ENCODE measurements at places on chromosomes 11 and 22. TPM values are rescaled to one million over a fixed set of nuclear protein-coding genes. Genes with fewer than 3 reads are reported as not detected.

PDE2A gene
- total RNA-seq = 50.6 TPM

SLC2A11 gene
- 29.1 TPM for total RNA-seq

POU2AF3 gene
- total RNA-seq = 2.3 TPM

CRYBB3 gene
- total RNA-seq = not detected

TUBA8 gene
- total RNA-seq = 0.78 TPM

FAM83F gene
- total RNA-seq = 0.09 TPM

DNA sequence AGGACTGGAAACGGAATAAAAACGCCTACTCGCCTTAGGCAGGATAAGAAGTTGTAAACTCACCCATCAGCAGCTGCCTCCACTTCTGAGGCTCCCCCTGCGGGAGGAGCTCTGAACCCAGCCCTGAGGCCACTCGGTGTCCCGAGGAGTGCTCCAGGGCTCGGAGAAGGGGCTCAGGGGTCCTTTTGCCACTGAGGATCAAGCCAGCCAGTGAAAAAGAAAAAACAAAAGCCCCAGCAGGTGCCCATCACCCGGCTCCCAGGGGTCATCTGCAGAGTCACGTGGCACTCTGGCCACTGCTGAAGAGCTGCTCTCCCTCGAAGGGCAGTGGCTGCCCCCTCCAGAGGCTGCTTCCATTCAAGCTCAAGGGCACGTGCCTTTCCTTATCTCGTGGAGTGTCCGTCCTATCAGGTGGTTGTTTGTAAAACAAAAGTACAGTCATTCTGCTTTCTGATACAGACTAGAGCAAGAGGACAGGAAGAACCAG lies 29.0 kb downstream of the NUP50 start:
- ATAC-seq = peak; percentile 45

GRCh38 chr11:132864811-132865576 lies 667.3 kb downstream of the OPCML start:
- ATAC-seq = no peak

DNA sequence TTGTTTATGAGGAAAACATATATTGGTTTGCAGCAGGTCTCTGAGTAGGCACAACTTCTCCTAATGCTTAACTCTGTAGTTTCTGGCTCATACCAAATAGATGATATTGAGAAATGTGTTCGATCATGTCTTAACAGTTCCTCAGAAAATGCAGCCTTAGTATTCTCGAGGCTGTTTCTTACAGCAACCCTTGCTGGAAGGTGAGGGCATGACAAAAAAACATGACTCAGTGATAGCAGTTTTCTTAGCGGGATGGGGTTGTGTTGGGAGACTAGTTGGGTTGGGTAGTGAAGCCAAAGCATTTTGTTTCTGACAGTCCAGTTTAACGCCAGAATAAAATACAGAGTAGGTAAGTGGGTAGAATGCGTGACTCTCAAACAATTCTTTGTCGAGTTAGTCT lies 94.7 kb upstream of the PARVA start:
- ATAC-seq = no peak

GRCh38 chr22:43346521-43346929 lies 3.4 kb upstream of the SCUBE1 start:
- ATAC-seq = peak; percentile 61

DNA sequence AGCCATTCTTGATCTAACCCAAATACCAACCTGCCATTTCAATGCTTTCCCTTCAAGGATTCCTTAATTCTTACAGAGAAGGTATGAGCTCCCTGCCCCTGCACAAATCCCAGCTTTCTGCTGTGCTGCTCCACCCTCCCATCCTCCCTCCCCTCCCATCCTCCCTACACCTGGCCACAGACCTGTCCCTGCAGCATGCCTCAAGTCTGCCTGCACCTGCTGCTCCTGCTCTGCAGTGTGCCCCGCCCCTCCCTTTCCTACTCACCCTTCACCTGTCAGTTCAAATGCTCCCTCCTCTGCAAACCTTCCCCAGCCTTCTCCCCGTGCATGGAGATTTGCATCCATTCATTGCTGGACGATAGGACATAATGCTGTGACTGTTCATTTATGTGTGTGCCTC lies 139.9 kb upstream of the NARS2 start:
- ATAC-seq = no peak
